ENCODE measurements at places on chromosomes 6 and 20.

DNA sequence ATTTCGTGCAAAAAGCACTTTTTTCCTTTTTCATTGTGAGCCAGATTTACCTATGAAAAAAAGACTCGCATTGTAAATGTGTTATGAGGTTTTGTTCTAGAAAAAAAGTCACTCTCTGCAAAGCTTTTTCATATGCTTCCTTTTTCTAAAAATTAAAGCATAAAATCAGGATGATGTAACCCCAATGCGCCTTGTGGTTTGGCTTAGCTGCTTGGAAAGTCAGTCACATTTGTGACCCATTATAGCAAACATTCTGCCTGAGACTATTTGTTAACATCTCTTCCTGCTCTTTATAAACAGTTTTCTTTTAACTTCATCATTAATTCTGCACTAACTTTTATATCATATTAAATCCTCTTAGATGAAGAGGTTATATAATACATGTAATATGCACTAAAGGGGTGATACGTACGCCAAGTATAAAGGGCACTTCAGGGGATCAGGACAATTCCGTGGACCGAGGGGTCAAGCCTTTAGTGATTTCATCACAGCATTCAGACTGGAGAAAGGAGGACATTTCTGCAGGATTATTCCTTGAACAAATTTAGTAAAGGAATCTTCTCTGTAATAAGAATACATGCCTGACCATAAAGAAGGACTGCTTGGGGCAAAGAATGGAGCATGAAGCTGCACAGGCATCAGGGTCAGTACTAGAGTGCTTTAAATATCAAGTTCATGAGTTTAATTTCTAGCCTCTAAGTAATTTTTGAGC, 48.1 kb upstream of the SMLR1 start:
- peak; percentile 78 for DNase-seq

DNA sequence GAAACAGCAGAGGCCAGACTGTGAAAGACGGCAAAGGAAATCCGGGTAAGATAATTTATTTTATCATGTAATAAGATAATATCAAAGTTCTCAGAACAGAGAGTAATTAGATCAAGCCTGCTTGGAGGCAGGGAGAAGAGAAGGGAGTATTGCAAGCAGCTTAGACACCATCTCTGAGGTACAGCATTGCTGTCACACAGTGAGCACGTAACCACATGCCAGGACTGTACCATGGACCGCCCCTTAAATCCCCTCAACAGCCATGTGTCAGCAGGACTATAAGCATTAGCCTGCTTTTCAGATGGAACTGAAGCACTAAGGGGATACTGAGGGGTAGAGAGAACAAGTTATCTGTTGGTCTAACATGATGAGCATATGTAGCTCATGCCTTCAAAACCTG, 141.5 kb downstream of the C6orf118 start:
- no peak for DNase-seq

- DNase-seq: no peak
These were observed 831.6 kb upstream of the EYS start for GRCh38 chr6:66538551-66539135.

DNA sequence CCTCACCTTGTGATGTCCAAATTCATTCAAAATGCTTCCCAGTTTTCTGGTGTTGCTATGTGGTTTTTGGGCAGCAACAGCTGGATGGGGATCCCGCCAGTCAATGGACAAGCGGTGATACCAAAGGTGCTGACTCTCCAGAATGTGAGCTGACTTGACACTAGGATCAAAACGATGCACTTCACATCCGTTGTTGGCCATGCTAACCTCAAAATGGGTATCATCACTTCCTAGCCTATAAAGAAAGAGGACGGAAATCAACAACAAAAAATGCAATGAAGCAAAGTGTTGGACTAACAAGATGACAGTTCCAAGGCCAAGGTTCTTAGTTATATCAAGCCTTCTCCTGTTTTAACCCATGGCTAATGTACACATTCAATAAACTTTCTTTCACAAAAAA, 59.2 kb downstream of the METTL24 start:
- DNase-seq: no peak

DNA sequence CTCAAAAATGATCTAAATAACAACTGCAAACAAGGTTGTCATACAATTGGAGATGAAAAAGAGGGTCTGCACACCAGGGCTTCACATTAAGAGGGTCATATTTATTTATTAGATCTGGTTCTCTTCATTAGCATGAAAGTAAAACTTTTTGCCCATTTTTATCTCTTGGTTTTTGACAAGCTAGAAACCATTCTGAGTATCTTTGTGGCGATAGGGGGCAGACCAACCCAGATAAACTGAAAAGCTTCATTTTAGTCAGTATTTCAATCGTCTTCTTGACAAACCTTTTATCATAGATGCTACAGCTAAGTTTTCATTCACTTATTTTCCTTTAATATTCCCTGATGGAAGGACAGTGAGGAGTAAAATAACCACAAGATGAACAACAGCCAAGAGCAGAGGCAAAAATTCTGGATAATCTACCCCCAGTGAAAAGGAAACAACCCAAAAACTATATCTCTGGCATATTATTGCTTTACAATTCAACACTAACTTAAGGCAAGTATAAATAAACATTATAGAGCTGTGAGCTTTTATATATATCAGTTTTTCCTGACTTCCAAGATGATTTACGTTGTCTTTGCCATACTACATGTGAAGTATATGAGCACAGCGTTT, 45.2 kb downstream of the THEMIS start:
- DNase-seq: peak; percentile 19

- no peak for DNase-seq
These were observed 36.7 kb downstream of the CFAP61 start for GRCh38 chr20:20089018-20089417.

DNA sequence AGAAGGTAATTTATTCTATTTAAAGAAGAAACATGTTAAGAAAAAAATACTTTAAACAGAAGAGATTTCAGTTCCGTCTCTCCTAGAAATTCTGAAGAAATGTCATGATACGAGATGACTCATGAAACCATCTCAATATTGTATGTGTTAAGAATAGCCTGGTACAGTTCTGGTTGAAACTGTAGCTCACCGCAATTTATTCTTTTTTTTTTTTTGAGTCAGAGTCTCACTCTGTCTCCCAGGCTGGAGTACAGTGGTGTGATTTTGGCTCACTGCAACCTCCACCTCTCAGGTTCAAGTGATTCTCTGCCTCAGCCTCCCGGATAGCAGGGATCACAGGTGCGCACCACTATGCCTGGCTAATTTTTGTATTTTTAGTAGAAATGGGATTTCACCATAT, 103.3 kb downstream of the ARHGAP18 start:
- DNase-seq: no peak

GRCh38 chr6:17036065-17036393, 65.8 kb upstream of the STMND1 start:
- DNase-seq: no peak

DNA sequence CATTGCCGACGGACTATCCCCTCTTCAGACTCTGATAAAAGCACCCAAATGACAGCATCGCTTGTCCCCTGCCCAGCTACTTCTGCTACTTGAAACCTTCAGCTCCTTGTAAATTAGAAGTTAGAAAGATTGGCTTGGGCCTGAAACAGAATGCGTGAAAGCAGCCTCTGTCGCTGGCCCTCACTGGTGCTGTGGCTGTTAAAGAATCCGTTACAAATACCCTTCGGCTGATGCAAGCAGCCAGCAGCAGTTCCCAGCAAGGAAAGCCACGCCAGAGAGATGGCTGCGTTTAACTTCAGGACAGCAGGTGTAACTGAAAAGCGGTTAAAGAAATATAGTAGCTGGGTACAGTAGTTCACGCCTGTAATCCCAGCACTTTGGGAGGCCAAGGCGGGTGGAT, 2.4 kb upstream of the PRR18 start:
- no peak for DNase-seq

DNA sequence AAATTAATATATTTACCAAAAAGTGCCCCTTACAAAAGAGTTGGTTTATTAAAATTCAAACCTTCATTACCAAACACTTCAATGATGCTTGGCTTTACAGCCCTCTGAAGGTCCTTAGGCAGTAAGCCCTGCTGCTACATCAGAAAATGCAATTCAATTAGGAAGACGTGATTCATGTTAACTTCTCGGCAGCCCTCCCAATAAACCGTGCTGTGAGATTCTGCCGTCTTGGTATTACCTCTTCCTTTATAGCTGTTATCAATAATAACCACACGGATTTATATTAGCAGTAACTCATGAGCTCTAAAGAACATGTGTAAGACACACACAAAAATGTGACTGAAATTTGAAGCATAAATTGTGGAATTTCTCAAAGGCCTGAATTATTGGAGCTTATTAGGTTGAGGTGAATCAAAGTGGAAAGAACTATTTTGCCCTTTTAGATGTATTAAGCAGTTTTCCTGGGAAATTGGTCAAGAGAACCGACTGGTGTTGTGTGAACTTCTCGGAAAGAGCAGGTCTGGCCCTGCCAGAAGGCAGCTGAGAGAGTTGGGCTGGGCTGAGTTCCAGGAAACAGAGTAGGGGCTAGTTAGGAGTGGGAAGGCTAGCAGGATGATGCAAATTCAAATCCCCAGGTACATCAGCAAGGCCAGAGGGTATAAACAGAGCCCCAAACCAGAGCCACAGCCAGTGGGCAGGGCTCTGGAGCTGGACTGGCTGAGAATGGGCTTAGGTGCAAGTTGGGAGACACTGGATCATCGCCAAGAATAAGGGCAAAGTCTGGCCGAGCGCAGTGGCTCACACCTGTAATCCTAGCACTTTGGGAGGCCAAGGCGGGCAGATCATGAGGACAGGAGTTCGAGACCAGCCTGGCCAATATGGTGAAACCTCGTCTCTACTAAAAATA, 33.1 kb downstream of the FGD2 start:
- no peak for DNase-seq

- no peak for DNase-seq
These were observed 10.5 kb downstream of the SLC35D3 start for GRCh38 chr6:136932599-136932998.

GRCh38 chr6:37783025-37783855, 36.3 kb upstream of the ZFAND3 start:
- DNase-seq: peak; percentile 65

- no peak for DNase-seq
These were observed 231.4 kb downstream of the PAX1 start for GRCh38 chr20:21936720-21937380.

DNA sequence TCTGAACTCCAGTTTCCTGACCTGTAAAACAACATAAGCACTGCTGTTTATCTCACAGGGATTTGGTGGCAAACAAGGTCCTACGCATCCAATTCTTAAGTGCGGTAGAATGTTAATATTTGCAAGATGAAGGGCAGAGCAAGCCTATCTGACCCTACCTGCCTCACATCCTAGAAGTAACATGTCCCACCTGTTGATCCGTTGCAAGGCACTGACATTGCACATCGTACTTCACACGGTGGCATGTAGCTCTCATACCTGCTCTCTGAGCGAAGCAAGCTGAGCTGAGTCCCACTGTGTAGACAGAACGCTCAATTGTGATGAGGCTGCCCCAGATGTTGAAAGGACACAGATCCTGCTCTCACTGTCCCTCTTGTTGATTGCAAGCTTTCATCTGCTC, 154.7 kb upstream of the PDE10A start:
- no peak for DNase-seq

GRCh38 chr20:23587631-23588030, 18.1 kb downstream of the CST9 start:
- DNase-seq: no peak

All from AG20443 (cell line).